ENCODE measurements at places on chromosomes 1 and 21.

DNA sequence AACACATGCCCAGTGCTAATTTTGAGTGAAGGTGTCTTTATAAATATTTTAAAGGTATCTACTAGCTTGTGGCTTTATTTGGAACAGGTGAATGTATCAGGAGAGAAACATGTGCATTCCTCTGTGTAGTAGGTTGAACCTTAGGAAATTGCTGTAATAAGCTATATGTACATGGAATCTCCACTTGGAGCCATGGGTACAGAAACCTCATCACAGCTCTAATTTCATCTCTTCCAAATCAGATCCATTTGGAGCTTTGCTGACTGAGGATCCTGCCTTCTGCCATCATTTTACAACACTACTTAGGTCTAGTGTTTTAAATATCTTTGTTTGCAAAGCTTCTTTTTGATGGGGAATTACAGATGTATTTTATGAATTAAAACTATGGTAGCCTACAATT lies 2.1 kb downstream of the KCNK2 start:
- no peak for DNase-seq

GRCh38 chr1:40004857-40005256 lies 35.7 kb upstream of the CAP1 start:
- DNase-seq = no peak

GRCh38 chr1:230694991-230695390 lies 18.9 kb downstream of the AGT start:
- no peak for DNase-seq

GRCh38 chr1:156525856-156526489 lies 25.4 kb upstream of the MEF2D start:
- DNase-seq = no peak

DNA sequence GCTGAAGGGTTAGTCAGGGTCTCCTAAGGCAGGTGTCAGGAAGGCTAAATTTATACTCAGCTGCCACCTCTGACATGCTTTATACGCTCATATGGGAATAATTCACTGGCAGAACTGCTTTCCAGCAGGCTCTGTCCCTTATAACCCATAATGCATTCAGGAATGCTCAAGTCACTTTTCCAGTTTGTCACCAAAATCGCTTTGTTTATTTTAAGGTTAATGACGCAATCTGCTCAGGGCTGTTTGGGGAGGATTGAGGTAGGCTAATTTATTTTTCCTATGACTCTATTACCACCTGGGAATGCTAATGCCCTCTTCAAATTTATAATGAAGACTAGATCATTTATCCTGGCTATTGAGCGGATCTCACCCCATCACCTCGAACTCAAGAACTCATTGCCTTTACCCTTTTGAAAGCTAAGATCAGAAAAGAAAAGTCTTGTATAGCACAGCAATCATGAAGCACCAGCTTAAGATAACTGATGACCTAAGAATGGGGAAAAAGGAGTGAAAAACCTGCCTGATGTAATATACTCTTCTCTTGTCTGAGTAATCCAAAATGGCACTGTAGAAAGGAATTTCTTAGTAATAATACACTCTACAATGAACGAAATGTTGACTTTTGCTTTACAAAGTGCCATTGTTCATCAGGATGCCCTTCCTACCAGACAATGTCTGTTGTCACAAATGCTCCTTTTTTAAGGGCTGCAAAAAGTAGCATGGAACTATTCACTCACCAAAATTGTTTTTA lies 97.9 kb upstream of the EXO1 start:
- no peak for DNase-seq

GRCh38 chr1:33848205-33848937 lies 15.5 kb upstream of the HMGB4 start:
- no peak for DNase-seq

DNA sequence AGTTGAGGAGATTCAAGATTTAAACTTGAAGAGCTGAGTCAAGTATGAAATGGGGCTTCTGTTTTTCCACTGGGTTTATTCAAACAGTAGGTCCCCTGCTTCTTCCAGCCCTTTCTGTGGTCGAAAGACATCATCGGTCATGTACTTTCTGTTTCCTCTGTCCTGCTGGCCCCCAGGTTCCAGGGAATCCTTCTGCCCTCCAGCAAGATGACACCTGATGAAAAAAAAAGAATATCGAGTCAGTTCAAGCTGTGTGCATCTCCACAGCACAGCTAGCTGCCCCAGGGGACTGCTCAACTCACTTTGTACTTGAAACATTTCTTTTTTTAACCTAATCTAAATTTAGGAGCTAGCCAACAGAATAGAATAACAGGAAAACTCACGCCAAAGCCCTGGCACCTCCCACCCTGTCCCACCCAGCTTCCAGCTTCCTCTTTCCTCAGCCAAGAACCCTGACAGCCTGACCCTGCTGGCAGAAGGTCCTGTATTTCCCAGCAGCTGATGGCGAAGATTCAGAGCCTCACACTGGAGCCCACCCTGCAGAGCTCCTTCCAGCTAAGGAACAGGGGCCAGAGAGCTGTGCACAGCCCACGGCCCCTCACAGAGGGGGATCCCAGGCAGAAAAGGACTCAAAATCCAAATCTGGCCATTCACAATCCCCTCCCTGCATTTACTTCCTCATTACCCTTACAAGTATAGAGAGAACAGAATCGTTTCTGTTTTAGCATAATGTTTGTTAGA lies 176.5 kb downstream of the PSMG1 start:
- peak; percentile 18 for DNase-seq

DNA sequence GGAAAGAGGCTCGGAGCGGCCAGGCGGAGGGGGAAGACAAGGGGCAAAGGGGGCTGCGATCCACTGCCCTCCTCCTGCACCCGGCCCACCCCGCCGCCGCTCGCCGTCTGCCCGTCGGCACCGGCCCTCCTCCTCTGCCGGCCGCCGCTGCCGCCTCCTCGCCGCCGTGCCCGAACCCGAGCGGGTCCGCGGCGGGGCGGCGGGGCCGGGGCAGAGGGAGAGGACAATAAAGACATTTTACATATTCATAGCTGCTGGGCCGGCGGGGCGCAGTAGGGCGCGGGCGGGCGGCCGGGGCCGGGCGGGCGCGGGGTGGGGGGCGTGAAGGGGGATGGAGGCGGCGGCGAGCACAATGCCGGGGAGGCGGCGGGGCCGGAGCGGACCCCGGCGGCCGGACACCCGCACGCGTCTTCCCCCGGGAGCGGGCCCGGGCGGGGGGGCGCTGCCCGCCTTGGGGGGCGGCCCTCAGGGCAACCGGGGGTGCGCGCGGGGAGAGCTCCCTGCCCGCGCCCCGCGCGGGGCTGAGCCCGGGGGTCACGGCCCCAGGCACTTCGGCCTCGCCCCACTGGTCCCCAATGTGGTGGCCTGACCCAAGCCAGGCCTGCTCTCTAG lies 546 bp downstream of the POU2F1 start:
- no peak for DNase-seq

GRCh38 chr1:69567652-69568420 lies at the start of gene LRRC7:
TSS of gene LRRC7 (plus strand) at chr1:69567922. CDS start at chr1:69568640, 718 bp downstream.
- no peak for DNase-seq

DNA sequence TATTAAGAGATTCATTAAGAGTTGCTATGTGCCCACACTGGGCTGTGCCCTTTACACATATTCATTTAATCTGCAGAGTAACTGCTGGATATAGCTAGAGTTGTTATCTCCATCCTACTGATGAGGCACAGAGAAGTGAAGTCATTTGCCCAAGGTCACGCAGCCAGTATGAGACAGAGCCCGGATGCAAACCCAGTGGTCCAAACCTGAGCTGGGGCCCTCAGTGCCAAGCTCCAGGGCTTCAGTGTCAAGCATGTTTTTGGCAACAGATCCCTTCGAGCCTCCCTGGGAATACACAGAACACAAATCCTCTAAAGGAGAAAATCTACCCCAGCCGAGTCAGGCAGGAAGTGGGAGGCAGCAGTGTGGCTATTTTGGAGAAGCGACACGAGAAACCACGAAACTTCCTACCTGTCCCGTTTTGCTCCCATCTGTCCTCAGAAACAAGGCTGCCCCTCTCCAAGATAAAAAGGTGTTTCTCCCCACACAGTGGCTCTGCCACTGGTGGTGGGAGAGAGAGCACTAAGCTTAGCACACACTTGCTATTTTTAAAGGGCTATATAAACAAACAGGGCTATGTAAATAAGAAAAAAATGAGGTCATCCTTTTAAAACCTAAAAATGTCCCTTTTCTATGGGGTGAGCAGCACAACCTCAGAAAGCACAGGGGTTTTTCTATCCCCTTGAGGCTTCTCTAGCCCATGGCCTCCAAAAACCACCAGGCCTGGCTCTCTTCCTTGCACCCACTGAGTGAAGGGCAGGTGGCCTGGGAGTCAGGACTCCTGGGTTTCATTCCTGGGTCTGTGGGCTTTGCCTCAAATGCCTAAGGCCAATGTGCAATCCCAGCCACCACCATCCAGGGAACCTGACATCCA lies 138.6 kb upstream of the EDN2 start:
- no peak for DNase-seq

DNA sequence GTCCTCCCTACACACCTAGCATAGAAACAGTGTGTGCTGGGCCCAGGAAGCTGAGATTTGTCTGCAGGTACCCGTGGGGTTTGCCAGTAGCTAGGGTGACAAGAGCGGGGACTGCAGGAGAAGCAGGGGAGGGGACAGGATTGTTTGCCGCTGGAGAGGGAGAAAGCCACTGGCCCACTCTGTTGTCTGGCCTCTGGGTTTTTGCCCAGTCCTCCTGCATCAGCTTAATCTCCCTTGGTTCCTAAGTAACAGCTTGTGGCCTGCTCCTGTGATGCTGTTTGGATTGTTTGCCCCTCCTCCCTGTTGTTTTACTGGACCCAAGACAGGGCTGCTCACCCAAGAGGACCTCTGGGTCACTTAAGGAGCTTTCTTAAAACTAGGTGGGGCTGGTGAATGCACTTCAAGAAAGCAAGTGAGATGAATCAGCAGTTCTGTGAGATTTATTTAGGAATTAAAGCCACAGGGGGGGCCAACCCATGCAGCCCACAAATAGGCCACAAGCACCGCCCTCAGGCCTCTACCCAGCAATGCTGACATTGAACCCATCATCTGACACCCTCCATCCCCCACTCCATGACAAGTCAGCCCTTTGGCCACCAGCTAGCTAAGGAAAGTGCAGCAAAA lies 142.8 kb downstream of the ZZZ3 start:
- no peak for DNase-seq

GRCh38 chr1:112618721-112619517 lies at the start of gene ST7L:
TSS of gene ST7L (minus strand) at chr1:112619141. CDS start at chr1:112619113, 28 bp downstream.
- DNase-seq = peak; percentile 32

DNA sequence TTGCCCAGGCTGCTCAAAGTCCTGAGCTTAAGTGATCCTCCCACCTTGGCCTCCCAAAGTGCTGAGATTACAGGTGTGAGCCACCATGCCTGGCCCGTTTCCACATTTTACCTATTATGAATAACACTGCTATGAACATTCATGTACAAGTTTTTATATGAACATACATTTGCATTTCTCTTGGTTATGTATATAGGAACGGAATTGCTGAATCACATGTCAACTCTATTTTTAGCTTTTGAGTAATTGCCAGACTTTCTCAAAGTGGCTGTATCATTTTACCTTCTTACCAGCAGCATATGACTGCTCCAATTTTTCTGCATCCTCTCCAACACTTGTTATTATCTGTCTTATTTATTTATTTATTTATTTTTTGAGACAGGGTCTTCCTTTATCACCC lies 2.7 kb downstream of the SPATA21 start:
- no peak for DNase-seq

DNA sequence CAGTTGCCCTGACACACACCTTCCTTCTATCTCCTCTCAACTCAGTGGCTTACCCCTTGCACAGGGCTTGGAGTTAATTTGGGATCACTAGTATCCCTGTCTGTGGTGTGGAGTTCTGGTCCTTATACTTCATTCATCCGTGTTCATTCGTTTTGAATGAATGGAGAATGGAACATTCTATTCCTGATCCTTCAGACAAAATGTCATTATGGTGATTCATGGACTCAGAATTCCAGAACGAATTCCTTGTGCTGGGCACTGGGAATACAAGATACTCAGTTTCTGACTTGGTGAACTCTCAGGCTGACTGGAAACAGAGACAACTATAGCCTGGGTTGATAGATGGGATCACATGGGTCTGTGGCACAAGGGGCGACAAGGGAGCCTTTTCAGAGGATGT lies 49.9 kb upstream of the TRABD2B start:
- no peak for DNase-seq

GRCh38 chr1:33874636-33875035 lies 10.8 kb downstream of the HMGB4 start:
- no peak for DNase-seq

DNA sequence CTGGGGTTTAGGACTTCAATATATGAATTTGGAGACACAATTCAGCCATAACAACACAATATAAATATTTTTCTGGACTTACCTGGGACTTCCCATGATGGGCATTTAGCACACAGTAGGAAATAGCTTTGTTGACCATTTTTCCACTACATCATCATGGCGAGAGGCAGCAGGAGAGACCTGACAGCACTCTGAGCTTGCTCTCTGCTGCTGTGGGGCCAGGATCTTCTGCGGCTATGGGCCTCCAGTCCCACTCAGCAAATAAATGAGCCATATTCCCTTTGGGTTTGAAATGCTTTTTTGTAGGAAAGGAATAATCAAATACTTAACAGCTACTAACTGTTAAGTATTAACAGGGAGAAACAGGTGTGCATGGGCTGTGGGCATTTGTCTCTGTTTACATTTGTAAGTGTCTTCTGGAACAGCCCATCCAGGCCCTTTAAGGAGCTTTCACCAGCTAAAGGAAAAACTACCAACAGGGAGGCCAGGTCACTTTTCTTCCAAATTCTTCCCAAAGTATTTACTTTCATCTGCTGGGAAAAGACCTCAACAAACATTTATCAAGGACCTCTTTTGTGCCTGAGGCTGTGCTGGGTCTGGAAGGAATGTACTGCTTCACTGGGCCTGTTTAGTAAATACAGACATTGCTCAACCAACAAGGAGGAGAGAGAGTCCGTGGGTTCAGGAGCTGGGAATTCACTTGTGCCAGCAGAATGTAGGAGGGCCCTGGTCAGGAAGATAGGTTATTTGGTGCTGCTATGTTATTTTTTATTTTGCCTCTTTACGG lies 133.2 kb downstream of the LRIG2 start:
- DNase-seq = no peak

DNA sequence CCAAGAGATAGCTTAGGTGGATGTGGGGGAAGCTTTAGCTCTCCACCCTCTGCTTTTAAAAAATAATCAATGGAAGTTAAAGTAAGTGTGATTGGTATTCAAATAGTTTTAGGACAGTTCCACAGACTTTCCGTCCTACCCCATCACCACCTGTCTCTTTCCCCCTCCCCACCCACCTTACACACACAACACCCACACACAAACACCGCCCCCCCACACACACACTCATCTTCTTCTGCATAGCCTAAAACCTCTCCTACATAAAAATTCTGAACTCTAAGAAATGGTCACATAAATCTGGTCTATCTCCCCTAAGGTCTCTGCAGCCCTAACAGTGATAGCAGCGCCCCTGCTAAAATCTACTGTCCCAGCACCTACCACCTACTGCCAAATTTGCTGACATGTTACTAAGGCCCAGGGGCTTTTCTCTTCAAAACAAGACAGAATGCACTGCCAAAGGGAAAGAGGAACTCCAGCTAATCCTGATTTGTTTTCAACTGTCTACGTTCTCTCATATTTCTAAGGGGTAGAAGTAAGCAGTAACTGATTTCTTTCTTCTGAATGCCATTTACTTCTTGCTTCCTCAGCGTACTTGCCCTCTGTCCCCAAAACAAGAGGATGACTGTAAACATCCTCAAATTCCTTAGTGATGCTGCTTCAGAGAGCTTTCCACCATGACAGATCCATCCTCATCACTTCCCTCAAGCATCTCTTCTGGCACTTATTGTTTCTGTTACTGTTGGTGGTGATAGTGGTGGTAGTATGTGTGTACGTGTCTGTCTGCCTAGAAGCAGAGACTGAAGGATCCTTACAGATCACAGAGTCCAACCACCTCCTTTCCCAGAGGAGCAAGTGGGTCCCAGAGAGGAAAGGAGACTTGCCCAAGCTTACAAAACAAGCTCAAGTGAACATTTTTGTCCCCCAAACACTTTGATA lies 56.8 kb downstream of the LUZP1 start:
- DNase-seq = no peak

- no peak for DNase-seq
These were observed 657.4 kb downstream of the AJAP1 start for GRCh38 chr1:5311634-5312292.
